ENCODE measurements at places on chromosomes 3 and 15. TPM values are rescaled to one million over a fixed set of nuclear protein-coding genes. Genes with fewer than 3 reads are reported as not detected.
A peak's percentile ranks its signal among the peaks of the same experiment; 100 is the strongest.

Gene TMEM207
- not detected for total RNA-seq

Gene CHST13
- total RNA-seq, result 0.67 TPM

Gene RLBP1
- not detected for total RNA-seq

Gene CLRN1
- not detected for total RNA-seq

Gene PARP16
- 13.3 TPM for total RNA-seq

Gene HESX1
- total RNA-seq, result 2.5 TPM

GRCh38 chr3:120661106-120661905 is 20.7 kb downstream of the HGD start:
- no peak overlapping the region for H3K27ac ChIP-seq
- no peak overlapping the region for H3K4me3 ChIP-seq
- no peaks in the 10 kb centered on the region for H3K4me1 ChIP-seq
- H3K36me3 ChIP-seq, result no peaks in the 10 kb centered on the region

DNA sequence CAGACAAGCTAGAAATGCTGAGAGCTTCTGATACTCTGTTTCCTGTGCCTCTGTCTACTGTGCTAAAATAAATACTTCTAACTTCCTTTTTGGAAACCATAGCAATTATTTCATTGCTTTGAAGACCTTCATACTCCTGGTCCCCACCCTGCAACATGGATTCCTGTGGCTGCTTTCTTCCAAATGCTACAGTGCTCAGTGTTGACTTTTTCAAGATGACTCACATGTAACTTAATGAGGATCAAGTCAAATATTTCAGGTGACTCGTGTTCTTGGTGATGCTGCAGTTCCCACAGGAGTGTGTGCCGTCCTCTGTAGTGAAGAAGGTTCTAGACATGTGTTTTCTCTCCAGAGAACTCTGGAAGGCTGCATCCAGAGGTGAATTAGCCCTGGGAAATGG is 288.6 kb downstream of the CLSTN2 start:
- no peaks in the 10 kb centered on the region for H3K36me3 ChIP-seq
- H3K4me3 ChIP-seq, result no peak overlapping the region
- no peaks in the 10 kb centered on the region for H3K27me3 ChIP-seq
- no peak for DNase-seq
- no peak overlapping the region for H3K27ac ChIP-seq

DNA sequence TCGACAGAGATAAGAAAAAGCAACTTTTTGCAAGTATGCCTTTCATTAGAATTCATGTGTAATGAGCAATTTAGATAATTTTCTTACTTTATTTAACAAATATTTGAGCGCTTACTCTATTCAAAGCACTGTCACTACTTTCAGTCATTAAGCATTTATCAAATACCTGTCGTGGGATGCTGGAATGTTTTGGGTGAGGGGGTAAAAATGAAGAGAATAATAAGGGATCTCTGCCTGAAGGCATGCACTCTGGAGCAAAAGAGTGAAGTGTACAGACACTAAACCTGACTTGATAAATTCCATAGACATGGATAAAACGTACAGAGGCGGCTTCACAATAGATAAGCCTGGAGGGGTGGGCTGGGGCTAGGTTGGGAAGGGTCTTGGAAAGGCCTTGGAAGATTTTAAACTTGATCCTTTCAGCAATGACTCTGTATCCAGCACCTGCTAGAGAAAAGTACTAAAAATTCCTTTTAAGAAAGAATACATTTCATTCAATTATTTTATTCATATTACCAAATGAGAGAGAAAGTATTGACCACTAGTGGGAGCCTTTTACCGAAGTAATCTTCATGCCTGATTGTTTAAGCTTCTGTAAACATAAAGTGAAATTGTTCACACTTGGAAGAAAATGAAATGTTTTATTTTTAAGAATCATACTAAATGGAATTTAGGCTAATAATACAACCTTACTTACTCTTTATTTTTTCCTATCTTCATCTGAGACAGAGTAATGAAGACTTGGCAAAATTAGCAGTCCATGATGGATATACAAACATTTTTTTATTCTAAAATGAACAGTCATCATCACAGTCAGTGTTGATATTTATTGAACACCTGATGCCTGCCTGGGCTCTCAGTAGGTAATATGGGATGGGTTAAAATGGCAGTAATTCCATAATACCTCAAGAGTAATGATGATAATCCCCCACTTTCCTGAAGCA is 113.2 kb downstream of the PPP2R3A start:
- H3K4me3 ChIP-seq, result no peak overlapping the region
- peaks cover 7% of the 10 kb centered on the region for H3K4me1 ChIP-seq
- H3K36me3 ChIP-seq, result peaks cover 26% of the 10 kb centered on the region
- H3K27me3 ChIP-seq, result no peaks in the 10 kb centered on the region
- DNase-seq, result peak; percentile 56

DNA sequence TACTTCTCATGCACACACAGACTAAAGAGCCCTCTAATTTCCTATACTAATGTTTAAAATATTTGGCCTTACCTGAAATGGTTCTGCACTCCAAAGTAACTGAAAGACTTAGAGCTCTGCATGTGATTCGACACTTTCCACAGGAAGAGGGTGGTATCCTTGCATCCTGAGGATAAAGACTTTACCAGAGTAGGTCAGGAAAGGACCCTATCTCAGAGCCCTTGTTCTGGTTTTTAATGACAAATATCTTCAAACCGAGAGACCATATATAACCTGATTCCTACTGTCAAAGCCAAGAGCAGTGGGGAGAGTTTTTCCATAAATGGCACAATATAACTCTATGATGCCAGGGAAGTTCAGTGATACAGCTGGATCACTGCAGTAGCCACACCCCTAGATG is at the start of gene GP5:
GP5 (minus strand) TSS at position 101 of the 400 bp plus-strand sequence. CDS start 984 bp downstream, outside the sequence.
- peaks cover 8% of the 10 kb centered on the region for H3K36me3 ChIP-seq
- no peaks in the 10 kb centered on the region for H3K4me1 ChIP-seq
- peak within 1 kb of the TSS; percentile 0 for H3K4me3 ChIP-seq
- no peak within 1 kb of the TSS for H3K27ac ChIP-seq
- DNase-seq, result no peak
- H3K27me3 ChIP-seq, result peaks cover 33% of the 10 kb centered on the region

- H3K36me3 ChIP-seq, result no peaks in the 10 kb centered on the region
- no peak overlapping the region for H3K4me3 ChIP-seq
- no peak for DNase-seq
Observed at GRCh38 chr3:194365978-194366490, 3.5 kb downstream of the LRRC15 start.

DNA sequence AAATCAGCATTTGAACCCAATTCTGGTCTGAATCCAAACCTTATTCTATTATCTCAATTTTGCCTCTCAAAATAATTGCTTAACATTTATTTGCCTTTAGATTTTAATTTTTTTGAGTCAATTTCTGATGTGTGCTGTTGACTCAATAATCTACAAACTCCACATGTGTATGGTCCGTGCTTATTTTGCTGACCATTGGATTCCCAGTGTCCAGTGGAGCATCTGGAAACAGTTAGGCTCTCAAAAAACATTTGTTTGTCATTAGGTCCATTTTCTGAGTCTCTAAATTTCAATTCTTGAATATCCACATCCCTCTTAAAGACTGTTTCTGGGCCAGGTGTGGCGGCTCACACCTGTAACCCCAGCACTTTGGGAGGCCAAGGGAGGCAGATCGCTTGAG is 19.2 kb upstream of the MYZAP start:
- no peaks in the 10 kb centered on the region for H3K27me3 ChIP-seq
- H3K36me3 ChIP-seq, result no peaks in the 10 kb centered on the region
- peaks cover 4% of the 10 kb centered on the region for H3K4me1 ChIP-seq
- no peak overlapping the region for H3K4me3 ChIP-seq
- no peak for DNase-seq

DNA sequence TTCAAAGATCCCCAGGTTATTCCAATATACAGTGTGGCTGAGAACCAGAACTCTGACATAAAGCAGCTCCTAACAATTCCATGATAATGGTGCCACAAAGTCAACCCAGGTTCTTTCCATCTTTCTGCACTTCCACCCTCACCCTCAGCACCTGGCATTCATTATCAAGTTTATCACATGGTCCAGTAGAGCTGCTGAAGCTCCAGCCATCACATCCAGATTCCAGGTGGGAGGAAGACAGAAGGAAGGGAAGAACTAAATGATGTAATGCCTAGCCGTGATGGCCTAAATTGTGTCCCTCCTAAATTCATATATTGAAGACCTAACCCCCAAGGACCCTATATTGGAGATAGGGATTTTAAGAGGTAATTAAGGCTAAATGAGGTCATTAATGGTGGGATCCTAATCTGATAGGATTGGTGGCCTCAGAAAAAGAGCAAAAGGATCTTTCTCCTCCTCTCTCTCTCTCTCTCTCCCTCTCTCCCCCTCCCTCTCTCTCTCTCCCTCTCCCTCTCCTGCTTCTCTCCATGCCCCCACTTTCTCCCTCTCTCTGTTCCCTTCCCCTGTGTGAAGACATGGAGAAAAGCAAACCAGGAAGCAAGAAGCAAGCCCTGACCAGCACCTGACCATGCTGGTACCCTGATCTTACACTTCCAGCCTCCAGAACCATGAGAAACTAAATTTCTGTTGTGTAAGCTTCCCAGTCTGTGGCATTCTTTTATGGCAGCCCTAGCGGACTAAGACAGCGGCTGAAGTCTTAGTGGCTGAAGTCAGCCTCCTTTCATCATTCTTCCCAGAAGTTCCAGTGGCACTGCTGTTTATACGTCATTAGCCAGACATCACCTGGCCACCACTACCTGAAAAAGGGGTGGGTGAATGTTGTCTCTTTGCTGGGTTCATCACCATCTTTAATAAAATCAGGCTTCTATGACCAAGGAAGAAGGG is 369.7 kb upstream of the PROK2 start:
- no peak overlapping the region for H3K4me3 ChIP-seq
- H3K27me3 ChIP-seq, result no peaks in the 10 kb centered on the region
- no peak overlapping the region for H3K27ac ChIP-seq
- DNase-seq, result no peak
- H3K36me3 ChIP-seq, result no peaks in the 10 kb centered on the region

- H3K36me3 ChIP-seq, result no peaks in the 10 kb centered on the region
- no peaks in the 10 kb centered on the region for H3K27me3 ChIP-seq
- H3K4me3 ChIP-seq, result no peak overlapping the region
- DNase-seq, result no peak
Observed at GRCh38 chr3:6921066-6921465, 60.2 kb downstream of the GRM7 start.

- no peak overlapping the region for H3K4me3 ChIP-seq
- no peak overlapping the region for H3K27ac ChIP-seq
- no peaks in the 10 kb centered on the region for H3K36me3 ChIP-seq
Observed at GRCh38 chr15:56371495-56372147, 6.4 kb downstream of the TEX9 start.

DNA sequence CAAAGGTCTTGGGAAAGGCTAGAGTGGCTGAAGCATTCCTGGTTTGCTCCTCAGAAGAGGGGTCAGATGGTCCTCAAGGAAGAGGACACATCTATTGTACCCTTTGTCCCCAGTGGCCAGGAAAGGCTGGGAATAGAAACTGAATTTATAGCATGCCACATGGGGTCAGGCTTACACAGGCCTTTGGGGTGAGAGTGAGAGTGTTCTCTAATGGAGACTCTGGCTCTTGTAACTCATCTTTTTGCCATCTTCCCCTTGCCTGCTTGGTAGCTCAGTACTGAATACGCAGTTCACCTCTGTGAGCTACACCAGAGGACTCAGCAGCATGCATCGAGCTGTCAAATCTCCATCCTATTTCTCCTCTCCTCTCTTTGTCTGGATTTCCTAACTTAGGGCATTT is 87.5 kb downstream of the ATP2B2 start:
- H3K4me1 ChIP-seq, result no peaks in the 10 kb centered on the region
- no peaks in the 10 kb centered on the region for H3K36me3 ChIP-seq
- H3K27me3 ChIP-seq, result no peaks in the 10 kb centered on the region
- no peak for DNase-seq
- H3K4me3 ChIP-seq, result no peak overlapping the region
- no peak overlapping the region for H3K27ac ChIP-seq

- DNase-seq, result no peak
- H3K4me1 ChIP-seq, result no peaks in the 10 kb centered on the region
- H3K36me3 ChIP-seq, result no peaks in the 10 kb centered on the region
- no peak overlapping the region for H3K4me3 ChIP-seq
Observed at GRCh38 chr3:27521179-27521871, 37.1 kb upstream of the SLC4A7 start.

- H3K27ac ChIP-seq, result no peak overlapping the region
- peaks cover 14% of the 10 kb centered on the region for H3K4me1 ChIP-seq
- DNase-seq, result no peak
- H3K4me3 ChIP-seq, result no peak overlapping the region
- H3K27me3 ChIP-seq, result no peaks in the 10 kb centered on the region
Observed at GRCh38 chr3:55000953-55001352, 73.1 kb upstream of the LRTM1 start.

- peaks cover 15% of the 10 kb centered on the region for H3K36me3 ChIP-seq
- H3K4me1 ChIP-seq, result peaks cover 3% of the 10 kb centered on the region
- no peak overlapping the region for H3K27ac ChIP-seq
- DNase-seq, result no peak
- no peaks in the 10 kb centered on the region for H3K27me3 ChIP-seq
- H3K4me3 ChIP-seq, result no peak overlapping the region
Observed at GRCh38 chr3:32778389-32778788, 39.4 kb upstream of the TRIM71 start.

DNA sequence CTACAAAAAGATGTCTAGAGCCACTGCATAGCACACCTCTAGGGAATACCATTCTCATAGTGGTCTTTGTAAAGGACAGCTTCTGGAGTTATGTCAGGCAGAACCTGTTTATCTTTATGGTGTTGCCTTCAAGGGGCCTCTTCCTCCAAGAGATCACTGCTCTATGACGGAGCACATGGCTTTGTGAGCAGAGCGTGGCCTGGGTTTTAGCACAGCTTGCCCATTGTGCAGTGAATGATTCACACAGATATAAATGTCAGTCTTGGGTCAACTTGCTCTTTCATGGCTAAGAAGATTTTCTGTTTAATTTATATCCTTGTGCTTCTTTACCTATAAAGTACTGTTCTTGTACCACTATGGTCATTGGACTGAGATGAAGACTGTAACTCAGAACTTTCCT is 41.5 kb upstream of the RBMS3 start:
- no peaks in the 10 kb centered on the region for H3K36me3 ChIP-seq
- no peaks in the 10 kb centered on the region for H3K27me3 ChIP-seq
- H3K27ac ChIP-seq, result no peak overlapping the region

- no peak overlapping the region for H3K4me3 ChIP-seq
- H3K4me1 ChIP-seq, result no peaks in the 10 kb centered on the region
- no peak for DNase-seq
Observed at GRCh38 chr3:14246414-14246813, 67.8 kb downstream of the LSM3 start.

DNA sequence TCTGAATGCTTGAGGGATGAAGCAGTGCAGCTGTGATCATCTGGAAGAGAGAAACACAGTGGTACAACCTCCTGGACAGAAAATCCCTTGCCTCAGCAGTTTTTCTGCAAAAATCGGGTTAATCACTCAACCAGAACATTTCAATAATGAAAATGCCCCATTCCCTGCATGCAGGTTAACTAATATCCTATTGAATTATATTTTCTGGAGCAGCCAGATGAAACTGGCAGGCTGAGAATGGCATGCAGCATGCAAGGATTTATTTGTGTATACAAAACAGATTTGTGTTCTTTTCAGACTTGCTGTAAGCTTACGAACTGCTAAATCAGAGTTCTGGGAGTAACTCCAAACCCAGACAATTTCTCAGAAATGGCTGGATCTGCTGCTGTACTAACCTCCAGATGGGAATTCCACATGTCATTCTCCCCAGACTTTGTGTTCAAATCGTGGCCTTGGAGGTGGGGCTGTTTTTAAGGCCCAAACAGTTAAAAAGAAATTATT is 39.1 kb downstream of the SLC9A9 start:
- no peaks in the 10 kb centered on the region for H3K27me3 ChIP-seq
- H3K4me3 ChIP-seq, result no peak overlapping the region
- H3K36me3 ChIP-seq, result no peaks in the 10 kb centered on the region
- H3K4me1 ChIP-seq, result no peaks in the 10 kb centered on the region
- no peak for DNase-seq
- no peak overlapping the region for H3K27ac ChIP-seq
